Left ventricle myocardium inferior (tissue), 1 donor: ENCODE measurements at places on chromosomes 13 and 19.

GRCh38 chr19:49347835-49348234 lies 12.6 kb downstream of the CD37 start:
- no peak for DNase-seq

- DNase-seq: no peak
These were observed 113.6 kb upstream of the ARGLU1 start for GRCh38 chr13:106681536-106681935.

DNA sequence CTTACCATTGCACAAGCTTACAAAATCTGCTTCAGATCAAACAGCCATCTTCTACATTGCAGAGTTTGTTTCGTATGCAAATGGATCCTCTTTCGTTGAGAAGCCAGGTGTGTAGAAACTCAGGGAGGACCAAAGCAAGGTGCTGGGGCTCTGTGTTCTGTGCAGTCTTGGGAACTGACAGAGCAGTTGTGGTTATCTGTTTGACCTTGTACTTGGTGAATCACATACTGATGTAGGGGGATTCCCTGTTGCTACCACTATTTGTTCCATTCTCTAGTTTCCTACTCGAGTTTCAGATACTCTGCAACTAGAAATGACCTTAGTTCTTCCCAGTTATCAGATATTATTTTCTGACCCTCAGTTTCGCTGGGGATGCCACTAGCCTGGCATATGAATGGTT lies 95.2 kb upstream of the CLDN10 start:
- no peak for DNase-seq

GRCh38 chr19:14437578-14438140 lies 4.6 kb downstream of the PKN1 start:
- no peak for DNase-seq

- DNase-seq: no peak
These were observed 169.9 kb downstream of the DCT start for GRCh38 chr13:94309576-94309975.

- DNase-seq: no peak
These were observed 9.0 kb upstream of the ACSBG2 start for GRCh38 chr19:6126335-6126974.

DNA sequence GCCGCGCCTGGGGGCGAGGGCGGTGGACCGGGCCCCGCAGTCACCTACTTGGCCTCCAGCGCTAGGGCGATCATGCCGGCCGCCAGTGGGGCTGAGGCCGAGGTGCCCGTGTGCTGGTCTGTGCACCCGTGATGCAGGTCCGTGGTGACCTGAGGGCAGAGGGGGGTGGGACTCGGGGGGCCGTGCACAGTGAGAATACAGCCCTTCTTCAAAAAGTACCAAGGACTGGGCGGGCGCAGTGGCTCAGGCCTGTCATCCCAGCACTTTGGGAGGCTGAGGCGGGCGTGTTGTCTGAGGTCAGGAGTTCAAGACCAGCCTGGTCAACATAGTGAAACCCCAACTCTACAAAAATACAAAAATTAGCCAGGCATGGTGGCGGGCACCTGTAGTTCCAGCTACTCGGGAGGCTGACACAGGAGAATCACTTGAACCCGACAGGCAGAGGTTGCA lies 5.0 kb upstream of the C19orf25 start:
- DNase-seq: no peak

DNA sequence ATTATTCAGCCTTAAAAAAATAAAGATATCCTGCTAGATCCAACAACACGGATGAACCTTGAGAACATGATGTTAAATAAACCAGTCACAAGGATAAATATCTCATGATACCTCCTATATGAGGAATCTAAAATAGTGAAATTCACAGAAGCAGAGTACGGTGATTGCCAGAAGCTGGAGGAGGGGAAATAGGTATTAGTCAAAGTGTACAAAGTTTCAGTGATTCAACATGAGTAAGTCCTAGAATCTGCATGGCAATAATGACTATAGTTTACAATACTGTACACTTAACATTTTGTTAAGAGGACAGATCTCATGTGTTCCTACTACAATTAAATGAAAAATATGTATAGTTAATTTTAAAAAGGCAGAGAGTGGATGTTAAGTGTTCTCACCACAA lies 206.6 kb upstream of the SLC10A2 start:
- DNase-seq: no peak

DNA sequence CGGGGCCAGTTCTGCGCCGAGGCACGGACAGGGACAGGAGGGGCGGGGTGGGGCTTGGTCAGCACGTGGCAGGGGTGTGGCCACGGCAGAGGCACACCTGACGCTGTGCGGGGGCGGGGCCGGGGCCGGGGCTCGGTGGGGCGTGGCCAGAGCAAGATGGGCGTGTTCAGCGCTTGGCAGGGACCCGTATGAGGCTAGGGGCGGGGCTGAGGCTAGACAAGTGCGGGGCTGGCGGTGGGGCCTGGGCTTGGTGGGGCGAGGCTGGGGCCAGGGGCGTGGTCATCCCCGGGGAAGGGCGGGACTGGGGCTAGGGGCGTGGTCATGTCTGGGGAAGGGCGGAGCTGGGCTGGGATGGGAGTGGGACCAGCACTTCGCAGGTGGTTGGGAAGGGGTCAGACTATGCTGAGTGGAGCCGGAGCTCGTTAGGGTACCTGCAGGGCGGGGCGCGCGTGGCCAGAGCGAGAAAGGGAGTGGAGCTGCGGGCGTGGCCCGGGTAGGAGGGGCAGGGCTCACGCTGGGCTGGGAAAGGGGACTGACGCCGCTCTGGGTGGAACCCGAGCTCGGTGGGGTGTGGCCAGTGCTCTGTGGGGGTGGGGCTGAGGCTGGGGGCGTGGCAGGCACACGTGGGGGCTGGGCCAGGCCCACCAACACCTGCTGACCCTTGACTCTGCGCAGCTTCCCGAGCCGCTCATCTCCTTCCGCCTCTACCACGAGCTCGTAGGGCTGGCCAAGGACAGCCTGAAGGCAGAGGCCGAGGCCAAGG lies 12.8 kb downstream of the POLR2E start:
- DNase-seq: no peak

GRCh38 chr19:10918359-10918758 lies 10.1 kb downstream of the YIPF2 start:
- DNase-seq: no peak

DNA sequence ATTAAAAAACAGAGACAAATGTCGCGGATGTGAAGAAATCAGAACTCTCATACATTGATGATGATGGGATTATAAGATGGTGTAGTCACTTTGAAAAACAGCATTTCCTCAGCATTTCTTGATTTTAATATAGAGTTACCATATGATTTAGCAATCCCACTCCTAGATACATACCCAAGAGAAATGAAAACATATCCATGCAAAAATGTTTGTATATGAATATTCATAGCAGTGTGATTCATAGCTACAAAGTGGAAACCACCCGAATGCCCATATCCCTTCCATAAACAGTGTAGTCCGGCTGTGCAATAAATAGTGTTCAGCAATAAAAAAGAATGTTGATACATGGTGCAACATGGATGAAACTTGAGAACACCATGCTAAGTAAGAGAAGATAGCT lies 44.6 kb downstream of the DPY19L3 start:
- DNase-seq: no peak

GRCh38 chr13:101514695-101515275 lies 62.3 kb downstream of the ITGBL1 start:
- DNase-seq: no peak

- no peak for DNase-seq
These were observed 12.3 kb upstream of the HSPH1 start for GRCh38 chr13:31174018-31174417.
